GM12864 (cell line): ENCODE measurements at places on chromosomes 16 and 17.

DNA sequence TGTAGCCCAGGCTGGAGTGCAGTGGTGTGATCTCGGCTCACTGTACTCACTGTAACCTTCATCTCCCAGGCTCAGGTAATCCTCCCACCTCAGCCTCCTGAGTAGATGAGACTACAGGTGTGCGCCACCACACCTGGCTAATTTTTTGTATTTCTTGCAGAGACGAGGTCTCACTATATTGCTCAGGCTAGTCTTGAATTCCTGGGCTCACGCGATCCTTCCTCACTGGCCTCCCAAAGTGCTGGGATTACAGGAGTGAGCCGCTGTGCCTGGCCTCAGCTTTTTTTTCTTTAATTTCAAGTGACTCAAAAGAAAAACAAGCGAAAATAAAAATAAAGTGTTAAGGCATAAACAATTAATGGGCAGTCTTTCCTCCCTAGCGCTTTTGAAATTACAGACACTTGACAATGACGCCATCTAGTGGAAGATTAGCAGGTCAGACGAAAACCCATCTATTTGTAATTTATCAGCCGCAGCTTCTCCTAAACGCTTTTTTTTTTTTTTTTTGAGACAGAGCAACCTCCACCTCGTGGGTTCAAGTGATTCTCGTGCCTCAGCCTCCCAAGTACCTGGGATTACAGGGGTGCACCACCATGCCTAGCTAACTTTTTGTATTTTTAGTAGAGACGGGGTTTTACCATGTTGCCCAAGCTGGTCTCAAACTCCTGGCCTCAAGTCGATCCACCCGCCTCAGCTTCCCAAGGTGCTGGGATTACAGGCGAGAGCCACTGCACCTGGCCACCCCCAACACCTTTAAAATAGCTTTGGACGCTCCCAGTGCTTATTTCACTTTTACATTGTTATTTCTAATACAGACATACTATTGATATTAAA is 28.1 kb upstream of the PECAM1 start:
- DNase-seq, result no peak

DNA sequence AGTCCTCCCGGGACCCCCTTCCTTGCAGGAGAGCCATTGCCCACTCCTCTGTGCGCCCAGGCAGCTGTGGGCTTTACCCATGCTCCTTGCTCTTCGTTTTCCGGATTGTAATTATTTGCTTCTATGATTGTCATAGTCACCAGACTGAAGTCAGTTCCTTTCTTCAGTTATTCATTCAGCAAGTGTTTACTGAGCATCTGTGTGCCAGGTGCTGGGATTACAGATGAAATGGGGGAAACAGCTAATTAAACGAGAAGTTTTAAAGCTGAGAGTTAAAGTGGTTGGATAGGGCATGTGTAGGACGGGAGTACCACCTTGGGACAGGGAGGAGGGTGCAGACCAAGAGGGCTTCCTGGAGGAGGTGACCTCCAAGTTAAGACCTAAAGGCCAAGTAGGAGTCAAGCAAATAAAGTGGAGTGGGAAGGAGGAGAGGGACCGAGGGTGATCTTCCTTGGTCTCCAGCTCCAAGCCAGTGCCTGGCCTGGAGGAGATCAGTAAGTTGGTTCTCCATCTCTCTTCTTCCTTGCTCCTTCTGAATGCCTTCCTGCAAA is 126.6 kb downstream of the OR1D5 start:
- no peak for DNase-seq

DNA sequence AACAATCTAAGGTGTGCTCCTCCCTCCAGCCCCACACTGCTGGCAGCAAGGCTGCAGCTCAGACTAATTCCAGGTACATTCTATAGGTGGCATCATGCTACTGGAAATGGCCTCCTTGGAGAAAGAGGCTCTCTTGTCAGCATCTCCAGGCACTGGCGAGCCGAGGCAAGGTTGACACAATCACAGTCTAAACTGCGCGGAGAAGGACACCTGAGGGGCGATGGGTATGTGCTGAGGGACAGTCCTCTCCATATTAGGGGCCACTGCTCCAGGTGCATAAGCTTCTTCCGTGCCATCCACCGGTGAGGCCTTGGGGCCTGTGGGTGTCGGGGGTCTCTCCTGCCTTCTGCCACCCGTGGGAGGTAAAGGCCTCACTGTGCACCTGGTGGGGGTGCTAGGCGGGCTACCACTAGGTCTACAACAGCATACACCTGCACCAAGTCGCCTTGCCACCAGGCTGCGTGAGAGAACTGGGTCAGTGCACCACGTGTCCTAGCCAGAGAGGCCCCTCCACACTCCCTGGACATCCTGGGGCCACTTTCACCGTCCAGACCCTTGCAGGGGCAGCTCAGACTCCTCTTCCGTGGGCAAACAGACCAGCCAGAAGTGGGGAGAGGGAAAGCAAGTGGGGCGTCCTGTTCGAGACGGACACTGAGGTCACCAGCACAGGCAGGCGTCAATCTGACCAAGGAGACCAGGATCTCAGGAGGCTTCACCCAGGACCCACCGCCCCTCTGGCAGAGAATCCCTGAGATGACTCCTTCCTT is 12.1 kb upstream of the CBX8 start:
- DNase-seq, result no peak

GRCh38 chr16:22924492-22924891 is 110.5 kb downstream of the HS3ST2 start:
- no peak for DNase-seq

- DNase-seq, result no peak
Observed at GRCh38 chr17:74682028-74682427, 30.7 kb downstream of the CD300LF start.

DNA sequence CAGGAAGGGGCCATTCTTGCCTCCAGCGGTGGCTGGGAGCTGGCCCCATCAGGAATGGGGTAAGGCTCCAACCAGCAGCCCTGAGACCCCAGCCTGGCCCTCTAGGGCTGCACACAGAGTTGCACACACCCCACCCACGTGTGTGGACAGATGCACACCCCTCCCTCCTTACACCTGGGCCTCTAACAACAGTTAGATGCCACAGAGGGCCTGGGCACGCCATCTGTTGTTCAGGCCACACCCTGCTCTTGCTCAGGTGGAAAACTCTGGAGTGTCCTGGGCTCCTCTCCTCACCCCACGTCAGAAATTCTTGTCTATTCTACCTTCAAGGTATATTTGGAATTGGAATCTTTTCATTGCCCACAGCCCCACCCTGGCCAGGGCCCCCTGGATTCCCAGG is 13.3 kb upstream of the RAI1 start:
- no peak for DNase-seq

GRCh38 chr16:88387941-88388627 is 5.3 kb downstream of the ZNF469 start:
- DNase-seq, result no peak

DNA sequence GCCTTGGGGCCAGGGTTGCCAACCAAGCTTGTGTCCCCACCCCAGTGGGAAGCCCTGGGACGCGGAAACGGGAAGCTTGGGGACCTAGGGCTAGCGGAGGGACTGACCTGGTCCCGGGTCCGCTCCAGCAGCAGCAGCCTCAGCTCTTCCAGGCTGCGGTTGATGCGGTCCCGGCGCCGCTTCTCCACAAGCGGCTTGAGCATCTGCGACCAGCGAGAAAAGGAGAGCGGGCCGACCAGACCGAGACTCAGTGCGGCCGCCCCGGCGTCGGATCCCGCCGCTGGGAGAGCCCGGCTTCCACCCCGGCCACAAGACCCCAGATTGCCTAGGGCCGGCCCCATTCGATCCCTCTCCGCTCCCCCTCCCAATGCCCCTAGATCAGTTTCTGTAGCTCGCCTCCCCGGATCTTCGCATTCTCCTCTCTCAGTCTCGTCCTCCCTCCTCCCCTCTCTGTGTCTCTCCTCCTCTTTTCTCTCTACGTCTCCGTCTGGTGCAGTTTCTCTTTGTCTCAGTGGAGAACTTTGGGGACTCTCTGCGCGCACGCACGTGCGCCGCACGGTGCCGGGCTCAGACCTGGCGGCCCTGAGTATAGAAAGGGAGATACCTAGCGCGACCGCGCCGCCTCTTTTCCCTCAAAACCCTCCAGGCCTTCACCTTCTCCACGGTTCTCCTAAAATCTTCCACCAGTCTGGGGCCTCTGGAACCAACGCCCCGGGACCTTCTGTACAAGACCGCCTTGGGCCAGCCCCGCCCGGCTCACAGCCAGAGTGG is 797 bp downstream of the HES7 start:
- DNase-seq, result no peak

DNA sequence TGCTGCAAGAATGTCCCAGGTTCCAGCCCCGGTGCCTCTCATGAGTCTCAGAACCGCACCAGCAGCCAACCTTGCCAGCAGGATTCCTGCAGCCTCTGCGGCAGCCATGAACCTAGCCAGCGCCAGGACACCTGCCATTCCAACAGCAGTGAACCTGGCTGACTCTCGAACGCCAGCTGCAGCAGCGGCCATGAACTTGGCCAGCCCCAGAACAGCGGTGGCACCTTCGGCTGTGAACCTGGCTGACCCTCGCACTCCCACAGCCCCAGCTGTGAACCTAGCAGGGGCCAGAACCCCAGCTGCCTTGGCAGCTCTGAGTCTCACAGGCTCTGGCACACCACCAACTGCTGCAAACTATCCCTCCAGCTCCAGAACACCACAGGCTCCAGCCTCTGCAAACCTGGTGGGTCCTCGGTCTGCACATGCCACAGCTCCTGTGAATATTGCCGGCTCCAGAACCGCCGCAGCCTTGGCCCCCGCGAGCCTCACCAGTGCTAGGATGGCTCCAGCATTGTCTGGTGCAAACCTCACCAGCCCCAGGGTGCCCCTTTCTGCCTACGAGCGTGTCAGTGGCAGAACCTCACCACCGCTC is 9.8 kb downstream of the ELOB start:
- no peak for DNase-seq

- no peak for DNase-seq
Observed at GRCh38 chr17:75848523-75849278, 4.5 kb upstream of the UNC13D start.

DNA sequence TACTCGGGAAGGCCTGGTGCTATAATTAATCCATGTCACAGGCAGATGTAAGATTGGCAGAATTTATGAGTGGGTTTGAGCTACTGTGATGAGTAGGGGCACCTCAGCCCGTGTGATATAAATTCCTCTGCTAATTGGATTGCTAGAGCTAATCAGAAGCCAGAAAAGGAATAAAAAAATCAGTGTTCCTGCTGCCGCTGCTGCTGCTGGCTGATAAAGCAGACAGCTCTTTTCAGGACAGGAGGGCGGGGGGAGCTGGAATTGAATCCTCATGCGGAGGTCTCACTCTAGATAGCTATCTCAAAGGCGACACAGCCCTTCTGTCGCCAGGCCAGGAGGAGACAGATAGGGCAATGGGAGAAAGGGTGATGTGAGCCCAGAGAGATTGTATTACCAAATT is 182.7 kb upstream of the ZFHX3 start:
- no peak for DNase-seq

GRCh38 chr16:74560912-74561311 is 46.0 kb downstream of the GLG1 start:
- no peak for DNase-seq

DNA sequence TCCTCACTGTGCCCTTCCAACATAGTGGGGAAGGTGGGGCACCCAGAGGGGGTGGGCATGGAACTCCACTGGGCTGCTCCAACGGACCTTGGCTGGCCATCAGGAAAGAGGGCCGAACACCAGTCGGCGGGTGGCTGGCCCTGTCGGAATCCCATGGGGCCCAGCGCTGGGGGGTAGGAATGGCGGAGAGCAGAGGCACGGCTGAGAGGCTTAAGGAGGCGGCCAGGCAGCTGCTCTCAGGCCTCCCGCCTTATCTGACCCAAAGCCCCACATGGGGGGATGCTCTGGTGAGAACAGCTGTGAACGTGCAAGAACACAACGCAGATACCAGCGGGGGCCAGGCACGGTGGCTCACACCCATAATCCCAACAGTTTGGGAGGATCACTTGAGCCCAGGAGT is 4.4 kb upstream of the MYO1C start:
- no peak for DNase-seq

- DNase-seq, result no peak
Observed at GRCh38 chr17:41392278-41392677, 5.1 kb downstream of the KRT31 start.

GRCh38 chr16:24270721-24271442 is 14.7 kb downstream of the CACNG3 start:
- no peak for DNase-seq

GRCh38 chr17:20235747-20236146 is 226.6 kb downstream of the SPECC1 start:
- no peak for DNase-seq

DNA sequence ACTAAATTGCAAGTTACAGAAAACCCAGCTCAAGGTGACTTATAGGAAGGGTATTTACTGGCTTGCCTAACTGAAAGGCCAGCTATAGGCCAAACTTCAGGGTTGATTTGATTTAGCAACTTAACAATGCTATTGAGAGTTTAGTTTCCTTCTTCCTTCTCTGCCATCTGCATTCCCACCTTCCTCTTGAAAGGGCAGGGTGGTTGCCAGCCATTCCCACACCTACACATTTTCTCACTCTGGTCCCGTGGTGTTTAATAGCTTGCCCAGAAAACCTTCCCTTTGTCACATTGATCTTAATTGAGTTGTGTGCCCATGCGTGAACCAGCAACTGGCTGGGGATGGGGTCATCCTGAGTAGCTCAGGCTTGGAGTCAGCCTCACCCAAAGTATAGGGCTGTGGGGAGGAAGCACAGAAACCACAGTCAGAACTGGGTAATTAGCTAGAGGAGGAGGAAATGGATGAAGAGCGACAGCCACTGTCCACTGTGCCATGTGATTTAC is 194.7 kb downstream of the SPECC1 start:
- DNase-seq, result no peak

DNA sequence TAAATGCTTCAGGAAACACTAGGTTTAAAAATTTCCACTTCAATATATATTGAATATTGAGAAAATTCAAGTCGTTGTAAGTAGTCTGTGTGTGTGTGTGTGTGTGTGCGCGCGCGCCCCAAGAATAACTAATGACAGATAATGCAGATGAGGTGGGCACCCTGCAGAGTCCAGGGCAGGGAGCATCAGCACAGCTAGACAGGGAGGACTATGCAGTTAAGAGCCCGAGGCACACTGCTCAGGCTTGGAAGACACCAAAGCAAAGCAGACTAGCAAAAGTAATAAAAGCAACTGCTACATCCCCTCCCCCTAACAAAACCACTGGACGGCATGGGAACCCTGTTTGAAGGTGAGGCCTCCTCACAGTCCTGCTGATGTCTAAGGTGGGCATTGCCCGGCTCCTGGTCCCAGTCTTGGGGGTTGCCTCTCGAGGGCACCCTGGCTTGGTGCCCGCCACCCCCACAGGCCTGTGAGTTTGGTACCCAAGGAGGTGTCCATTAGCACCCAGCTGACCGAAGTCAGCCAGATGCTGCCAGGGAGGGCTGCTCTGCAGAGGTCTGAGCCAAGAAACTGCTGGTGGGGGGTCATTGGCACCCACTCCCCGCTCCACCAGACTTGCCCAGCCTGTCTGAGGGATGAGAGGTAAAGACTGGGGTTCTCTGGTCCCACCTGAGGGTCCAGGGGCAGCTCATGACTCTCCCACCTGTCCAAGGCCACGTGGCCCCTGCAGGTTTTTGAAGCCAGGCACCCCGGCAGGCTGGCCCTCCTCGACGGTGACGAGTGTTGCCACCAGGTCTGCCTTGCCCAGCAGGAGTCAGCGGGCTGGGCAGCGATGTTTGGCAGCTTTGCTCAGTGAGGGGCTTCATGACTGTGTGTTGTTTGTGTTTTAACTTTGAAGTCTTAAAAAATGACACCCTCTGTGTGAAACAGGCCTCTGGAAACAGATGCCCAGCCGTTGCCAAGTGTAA is 18.7 kb downstream of the LRRC75A start:
- DNase-seq, result no peak
